ENCODE measurements at places on chromosomes 4 and X.
A peak's percentile ranks its signal among the peaks of the same experiment; 100 is the strongest.

- DNase-seq, result no peak
Measured at GRCh38 chrX:27626066-27626465, 35.9 kb downstream of the DCAF8L2 start.

DNA sequence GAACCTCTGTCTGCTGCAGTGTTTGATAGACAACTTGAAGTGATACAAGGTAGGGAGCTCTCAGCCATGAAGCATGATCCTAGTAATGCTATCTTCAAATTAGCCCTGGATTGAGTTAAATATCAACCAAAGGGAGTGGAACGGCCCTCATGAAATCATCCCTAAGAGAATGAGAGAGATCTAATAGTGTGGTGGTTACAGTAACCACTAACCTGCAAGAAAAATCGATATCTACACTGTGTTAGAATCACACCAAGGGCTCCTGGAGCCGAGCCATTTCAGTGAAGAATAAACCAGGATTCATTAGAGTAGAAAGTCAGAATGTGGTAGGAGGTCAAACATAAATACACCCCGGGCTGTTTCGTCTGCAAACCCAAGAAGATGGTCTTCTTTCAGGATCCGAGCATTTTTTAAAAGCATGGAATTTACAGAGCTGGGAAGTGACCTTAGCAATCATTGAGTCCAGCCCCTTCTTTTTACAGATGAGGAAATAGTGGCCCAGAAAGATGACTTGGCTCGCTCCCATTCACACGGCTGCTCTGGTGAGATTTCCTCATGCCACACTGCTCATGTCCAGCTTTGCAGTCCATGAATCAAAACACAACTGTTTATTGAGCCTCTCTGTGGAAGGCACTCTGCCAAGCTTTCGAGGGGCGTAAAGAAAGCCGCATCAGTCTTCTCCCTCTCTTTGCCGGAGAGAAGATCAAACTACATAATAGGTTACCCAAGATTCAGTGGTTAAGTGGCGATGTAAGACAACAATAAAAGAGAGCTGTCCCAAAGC lies 5.5 kb upstream of the DCTD start:
- DNase-seq, result peak; percentile 42

- DNase-seq, result no peak
Measured at GRCh38 chrX:153750127-153750774, 13.8 kb upstream of the PLXNB3 start.

- no peak for DNase-seq
Measured at GRCh38 chr4:22477136-22477812, 38.6 kb downstream of the ADGRA3 start.

GRCh38 chr4:87251106-87251505 lies 30.7 kb upstream of the KLHL8 start:
- no peak for DNase-seq

DNA sequence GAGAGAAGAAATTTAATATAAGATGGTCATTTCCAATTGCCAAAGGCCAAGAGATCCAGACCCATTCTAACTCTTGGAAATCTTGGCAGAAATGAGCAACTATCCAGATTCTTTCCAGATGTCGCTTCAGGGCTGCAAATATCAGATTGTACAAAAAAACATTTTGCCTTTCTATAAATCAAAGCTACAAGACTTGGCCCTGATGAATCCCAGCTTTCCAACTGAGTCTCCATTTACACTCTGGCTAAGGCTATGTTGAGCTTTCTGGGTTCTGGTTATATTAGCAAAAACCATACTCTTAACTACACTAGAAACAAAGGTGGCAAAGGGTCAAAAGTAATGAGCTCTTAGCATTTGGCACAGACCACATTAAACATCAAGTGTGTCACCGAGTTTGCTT lies 345.8 kb downstream of the OPHN1 start:
- DNase-seq, result no peak

- DNase-seq, result peak; percentile 93
Measured at GRCh38 chr4:57044279-57044678, 65.6 kb downstream of the POLR2B start.

GRCh38 chr4:72410158-72410557 lies 158.9 kb downstream of the ADAMTS3 start:
- no peak for DNase-seq

GRCh38 chr4:155819066-155819465 lies 47.0 kb downstream of the ASIC5 start:
- no peak for DNase-seq

- DNase-seq, result no peak
Measured at GRCh38 chr4:79141530-79141929, 184.3 kb downstream of the NAA11 start.

DNA sequence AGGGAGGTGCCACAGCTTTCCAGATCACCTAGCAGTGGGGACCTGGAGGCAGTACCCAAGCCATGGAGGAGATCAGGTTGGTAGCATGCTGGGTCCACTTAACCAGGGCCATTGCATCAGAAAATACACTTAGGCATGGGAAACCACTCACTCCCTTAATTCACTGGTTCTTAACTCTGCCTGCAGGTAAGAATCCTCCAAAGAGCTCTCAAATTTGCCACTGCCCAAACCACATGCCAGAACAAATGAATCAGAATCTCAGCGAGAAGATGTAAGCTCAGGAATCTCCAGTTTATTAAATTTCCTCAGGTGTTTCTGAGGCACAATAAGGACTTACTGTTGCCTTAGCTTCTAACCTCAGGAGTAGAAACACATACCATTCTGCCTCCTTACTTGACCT lies 327.7 kb upstream of the RASGEF1B start:
- no peak for DNase-seq

DNA sequence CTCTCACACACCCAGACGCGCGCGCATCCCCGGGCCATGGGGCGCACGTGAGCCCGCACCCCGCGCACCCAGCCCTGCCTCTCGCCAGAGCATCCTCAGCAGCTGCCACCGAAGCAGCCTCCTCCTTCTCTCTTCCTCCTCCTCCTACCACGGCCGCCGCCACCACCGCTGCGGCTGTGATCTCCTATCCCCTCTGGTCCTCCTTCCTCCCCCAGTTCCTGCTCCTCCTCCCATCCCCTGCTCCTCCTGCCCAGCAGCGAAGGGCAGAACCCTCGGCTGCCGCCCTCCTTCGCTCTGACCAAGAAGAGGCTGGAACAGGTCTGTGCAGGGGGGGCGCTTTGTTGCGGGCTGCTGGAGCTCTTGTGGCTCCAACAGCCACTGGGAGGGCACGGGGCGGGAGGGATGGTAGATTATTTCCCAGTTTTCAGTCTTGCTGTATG lies 148.7 kb upstream of the CHRDL1 start:
- no peak for DNase-seq

- DNase-seq, result no peak
Measured at GRCh38 chr4:26955241-26955640, 94.6 kb downstream of the STIM2 start.

DNA sequence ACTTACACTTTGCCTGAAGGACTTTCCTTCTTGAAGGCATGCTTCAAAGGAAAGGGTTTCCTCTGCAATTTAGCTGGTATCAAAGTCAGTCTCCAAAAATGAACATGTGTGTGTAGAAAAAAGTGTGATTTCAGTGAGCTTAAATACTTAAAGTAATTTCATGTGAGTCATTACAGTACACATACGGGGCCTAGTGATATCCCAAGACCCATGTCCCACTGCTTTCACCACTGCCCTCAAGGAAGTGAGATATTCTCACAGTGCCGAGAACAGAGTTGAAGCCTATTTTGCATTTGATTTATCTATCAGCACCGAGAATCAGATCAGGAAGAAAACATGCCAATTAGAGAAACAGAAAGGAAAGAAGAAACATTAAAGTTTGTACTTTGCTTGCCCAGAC lies 61.0 kb downstream of the CHST7 start:
- no peak for DNase-seq

- DNase-seq, result no peak
Measured at GRCh38 chrX:13923845-13924244, 105.8 kb downstream of the GEMIN8 start.

DNA sequence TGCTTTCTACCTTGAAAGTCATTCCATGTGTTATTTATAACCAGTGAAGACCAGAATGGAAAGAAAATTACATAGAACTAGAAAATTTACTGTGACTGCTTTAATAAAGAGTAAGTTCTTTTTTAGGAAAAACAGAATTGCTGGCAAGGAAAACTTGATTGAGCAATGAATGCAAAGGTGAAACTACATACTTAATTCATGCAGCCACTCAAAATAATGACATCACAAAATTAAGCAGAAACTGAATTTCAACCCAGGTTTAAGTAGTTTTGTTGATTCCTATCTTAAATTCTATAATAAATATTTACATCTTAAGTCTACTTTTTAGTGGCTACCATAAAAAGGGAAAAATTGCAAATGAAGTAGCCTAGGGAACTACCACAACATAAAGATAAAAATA lies 14.0 kb downstream of the CHM start:
- no peak for DNase-seq

DNA sequence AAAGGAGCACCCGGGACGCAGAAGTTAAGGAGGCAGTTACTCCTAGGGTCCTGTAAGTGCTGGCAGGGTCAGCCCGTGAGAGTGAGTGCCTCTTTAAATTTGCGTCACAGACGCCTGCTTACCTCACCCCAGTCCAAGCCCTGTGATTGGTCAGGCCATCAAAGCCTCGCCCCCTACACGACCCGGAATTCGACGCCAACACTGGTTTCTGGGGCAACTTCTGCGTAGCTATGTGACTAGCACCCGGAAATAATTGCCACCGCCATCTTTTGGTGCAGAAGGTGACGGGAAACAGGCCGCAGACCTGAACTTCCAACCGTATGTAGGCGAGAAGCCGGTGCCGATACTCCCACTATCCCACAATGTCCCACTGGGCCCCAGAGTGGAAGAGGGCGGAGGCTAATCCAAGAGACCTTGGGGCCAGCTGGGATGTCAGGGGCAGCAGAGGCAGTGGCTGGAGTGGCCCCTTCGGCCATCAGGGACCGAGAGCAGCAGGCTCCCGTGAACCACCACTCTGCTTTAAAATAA lies at the start of gene DDX53:
Gene DDX53, plus strand, starts transcription at position 265 of the 528 bp plus-strand sequence. Its CDS starts 98 bp downstream, at position 363.
- DNase-seq, result no peak

DNA sequence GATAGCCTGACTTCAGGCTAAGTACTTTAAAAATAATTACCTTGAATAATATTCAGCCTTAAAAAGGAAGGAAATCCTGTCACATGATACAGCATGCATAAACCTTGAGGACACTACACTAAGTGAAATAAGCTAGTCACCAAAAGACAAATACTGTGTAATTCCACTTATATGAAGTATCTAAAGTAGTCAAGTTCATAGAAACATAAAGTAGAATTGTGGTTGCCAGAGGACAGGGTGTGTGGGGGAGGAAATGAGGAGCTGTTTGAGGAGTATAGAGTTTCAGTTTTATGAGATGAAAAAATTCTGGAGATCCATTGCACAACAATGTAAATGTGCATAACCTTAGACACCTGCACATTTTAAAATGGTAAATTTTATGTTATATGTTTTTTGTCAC lies 5.6 kb upstream of the STPG2 start:
- no peak for DNase-seq

GRCh38 chr4:89992744-89993143 lies 98.1 kb downstream of the MMRN1 start:
- DNase-seq, result no peak

DNA sequence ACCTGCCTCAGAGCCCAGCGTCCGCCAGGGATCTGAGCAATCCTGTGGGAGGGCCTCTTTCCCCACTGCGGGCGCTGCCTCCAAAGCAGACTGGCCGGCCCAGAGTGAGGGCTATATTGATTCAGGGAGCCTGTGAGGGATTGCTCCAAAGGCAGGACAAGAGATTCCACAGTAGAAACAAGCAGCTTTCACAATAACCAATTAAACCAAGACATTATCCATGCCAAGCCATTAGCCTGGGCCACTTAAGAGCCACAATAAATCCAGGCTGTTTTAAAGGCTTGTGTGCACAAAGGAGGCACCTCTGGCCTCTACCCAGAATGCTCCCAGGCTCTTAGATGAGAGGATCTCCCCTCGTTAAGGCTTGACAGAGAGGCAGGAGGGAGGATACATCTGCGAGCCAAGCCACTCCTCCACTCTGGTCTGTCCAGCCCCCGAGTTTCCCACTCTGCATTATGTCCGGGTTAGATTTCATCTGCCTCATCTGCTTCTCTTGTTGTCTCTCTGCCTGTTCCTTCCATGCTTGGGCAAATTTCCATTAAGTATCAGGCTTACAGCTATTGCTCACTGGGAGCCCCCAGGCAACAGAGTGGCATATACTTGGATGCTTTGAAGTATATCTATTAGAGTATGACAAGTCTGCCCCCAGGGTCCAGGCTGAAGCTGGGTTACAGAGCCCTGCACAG lies 357.9 kb downstream of the UNC5C start:
- peak; percentile 0 for DNase-seq

- no peak for DNase-seq
Measured at GRCh38 chrX:115339441-115340025, 50.0 kb downstream of the LUZP4 start.

- no peak for DNase-seq
Measured at GRCh38 chr4:17280261-17281018, 231.4 kb downstream of the QDPR start.

DNA sequence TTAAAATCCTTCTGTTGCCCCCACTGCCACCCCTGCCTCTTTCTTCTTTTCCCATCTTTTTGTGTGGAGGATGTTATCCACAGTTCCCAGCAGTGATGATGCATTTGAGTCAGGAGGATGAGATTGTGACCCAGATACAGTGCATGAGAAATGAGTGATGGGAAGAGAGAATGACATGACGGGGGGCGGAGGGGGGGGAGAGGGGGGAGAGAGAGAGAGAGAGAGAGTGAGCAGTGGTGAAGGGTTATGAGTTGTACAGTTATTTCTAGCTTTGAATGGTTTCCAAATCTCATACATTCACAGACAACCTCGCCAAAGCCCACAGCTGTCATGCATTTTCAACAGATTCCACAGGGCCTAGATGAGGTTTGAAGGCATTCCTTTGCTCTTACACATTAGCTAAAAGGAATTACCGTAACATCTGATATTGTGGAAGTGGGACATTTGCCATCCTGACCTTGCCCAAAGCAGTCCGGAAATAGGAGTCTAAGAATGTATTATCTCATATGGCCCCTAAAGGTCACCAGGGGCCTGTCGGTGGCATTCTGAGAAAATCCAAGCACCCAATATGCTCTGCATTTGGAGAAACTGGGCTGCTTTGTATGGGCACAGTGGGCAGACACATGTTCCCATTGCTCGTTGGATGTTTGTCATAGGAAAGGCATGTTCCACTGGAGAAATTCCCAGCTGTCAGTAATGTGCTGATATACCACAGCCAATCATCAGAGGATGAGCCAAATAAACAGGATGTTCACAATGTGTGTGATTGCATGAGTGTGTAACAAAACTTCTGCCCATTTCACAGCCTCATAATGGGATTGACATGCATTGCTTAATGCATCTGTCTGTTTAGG lies 435.8 kb downstream of the SPRY1 start:
- peak; percentile 100 for DNase-seq

- DNase-seq, result peak; percentile 98
Measured at GRCh38 chr4:73704314-73705055, 35.9 kb upstream of the CXCL8 start.

- no peak for DNase-seq
Measured at GRCh38 chrX:46587158-46587557, 13.6 kb downstream of the CHST7 start.

- no peak for DNase-seq
Measured at GRCh38 chrX:7285765-7286164, 137.8 kb upstream of the PUDP start.

DNA sequence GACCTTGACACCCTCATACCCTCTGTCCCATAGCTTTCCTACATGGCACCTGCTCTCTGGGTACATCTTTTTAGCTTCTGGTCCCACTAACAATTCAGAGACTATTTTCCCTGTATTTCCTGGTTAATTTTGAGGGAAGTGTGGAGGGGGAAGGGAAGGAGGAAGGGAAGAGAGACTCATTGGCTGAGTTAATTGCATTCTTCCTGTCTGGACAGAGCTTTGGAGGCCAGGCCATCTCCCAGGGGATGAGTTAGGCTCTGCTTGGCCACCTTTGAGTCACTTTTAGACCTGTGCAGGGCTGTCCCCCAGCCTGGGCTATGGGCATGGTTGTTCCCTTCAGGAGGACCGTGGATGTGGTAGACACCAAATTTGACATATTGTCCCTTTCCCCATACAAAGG lies 167.9 kb upstream of the PGRMC2 start:
- DNase-seq, result no peak
